Right ventricle myocardium inferior (tissue), 1 donor: ENCODE measurements at places on chromosomes 11 and 22.

GRCh38 chr11:73243093-73243485, 25.0 kb downstream of the P2RY2 start:
- no peak for DNase-seq

DNA sequence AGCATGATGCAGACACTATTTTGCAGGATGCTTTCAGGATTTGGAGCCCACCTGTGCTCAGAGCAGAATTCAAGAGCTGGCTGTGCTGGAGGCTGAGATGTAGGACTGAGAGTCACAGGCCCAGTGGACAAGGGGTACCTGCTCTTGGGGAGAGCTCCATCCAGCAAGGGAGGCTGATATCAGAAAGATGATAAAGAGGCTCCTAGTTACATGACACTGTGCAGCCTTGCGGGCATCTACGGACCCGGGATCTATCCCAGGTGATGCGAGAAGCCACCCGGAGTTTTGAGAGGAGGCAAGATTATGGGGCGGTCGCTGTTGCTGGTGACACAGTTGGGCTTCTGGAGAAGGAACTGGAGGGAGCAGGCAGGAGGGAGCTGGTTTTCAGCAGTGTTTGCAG, 579.0 kb downstream of the TBC1D22A start:
- DNase-seq, result no peak

DNA sequence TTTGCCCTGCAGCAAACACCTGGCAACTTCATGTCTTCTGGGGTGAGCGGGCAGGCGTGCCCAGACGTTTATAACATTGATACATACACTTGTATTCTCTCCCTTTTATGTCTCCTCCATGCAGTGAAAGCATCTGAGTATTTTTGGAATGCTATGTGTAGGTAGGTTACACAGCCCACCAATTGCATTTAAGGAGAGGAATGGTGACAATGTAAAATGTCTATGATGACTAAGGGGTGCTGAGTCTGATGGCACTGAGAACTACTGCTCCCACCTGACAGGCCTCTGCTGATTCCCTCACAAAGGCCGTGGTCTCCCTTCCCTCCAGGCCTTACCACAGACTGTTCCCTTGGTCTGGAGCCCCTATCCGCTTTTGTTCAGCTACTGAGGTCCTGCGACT, 22.9 kb upstream of the RASL10A start:
- DNase-seq, result no peak

- no peak for DNase-seq
Observed at GRCh38 chr22:33579448-33580093, 340.7 kb downstream of the LARGE1 start.

DNA sequence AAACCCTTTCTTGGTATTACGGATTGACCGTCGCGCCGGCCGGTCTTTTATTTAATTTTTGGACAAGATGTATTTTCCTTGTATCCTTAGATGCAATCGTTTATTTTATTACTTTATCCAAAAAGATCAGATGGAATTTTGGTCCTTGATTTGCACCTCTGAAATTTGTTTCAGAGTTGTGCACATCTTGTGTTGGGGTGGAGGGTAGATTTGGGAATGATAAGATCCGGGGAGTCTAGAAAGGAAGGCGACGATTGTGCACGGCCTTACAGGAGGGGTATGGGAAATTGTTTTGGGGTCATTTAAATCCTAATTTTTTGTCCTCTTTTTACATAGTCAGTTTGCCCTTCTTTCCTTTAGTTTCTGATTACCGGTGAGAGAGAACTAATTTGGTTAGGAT, 1.4 kb downstream of the KDM2A start:
- DNase-seq, result no peak

GRCh38 chr11:69695581-69695980, 8.2 kb downstream of the FGF19 start:
- DNase-seq, result no peak

DNA sequence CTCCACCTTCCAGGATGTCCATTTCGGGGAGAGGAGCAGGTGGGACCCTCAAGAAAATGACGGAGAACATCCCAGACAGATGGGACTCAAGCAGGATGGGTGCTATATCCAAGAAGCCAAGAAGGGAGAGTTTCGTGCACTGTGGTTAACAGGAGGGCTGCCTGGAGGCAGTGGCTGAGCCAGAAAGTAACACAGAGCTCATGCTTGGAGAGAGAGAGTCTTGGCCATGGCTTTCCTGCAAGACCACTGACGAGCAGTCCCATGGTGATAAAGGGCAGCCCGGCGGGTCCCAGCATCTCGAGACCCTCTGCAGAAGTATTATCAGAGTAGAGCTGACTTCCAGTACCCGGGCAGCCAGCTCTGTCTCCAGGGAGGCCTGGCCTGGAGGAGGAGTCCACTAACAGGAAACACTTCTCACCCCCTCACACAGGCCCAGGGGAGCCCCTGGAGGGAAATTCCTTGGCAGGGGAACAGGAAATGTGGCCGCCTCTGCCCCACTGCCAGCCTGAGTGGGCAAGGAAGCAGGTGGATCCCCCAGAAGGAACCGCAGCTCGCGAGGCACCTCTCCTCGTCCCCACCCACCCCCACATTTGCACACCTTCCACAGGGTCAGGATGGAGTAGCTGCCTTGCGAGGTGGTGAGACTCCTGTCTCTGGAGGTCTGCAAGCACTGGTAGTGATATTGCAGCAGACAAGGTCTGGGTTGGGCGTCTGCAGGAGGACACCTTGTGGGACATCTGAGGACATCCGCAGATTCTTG, 32.2 kb downstream of the CYTH4 start:
- peak; percentile 37 for DNase-seq

- DNase-seq, result no peak
Observed at GRCh38 chr22:17477391-17477833, 85.9 kb upstream of the SLC25A18 start.

- DNase-seq, result no peak
Observed at GRCh38 chr11:121318848-121319834, 26.6 kb downstream of the SC5D start.

- DNase-seq, result no peak
Observed at GRCh38 chr11:1453611-1454034, 33.0 kb downstream of the MOB2 start.

- no peak for DNase-seq
Observed at GRCh38 chr11:116449522-116449921, 323.3 kb downstream of the BUD13 start.

GRCh38 chr22:28833276-28833923, 33.0 kb upstream of the XBP1 start:
- DNase-seq, result no peak

GRCh38 chr11:33933602-33934001, 41.7 kb upstream of the LMO2 start:
- DNase-seq, result no peak

DNA sequence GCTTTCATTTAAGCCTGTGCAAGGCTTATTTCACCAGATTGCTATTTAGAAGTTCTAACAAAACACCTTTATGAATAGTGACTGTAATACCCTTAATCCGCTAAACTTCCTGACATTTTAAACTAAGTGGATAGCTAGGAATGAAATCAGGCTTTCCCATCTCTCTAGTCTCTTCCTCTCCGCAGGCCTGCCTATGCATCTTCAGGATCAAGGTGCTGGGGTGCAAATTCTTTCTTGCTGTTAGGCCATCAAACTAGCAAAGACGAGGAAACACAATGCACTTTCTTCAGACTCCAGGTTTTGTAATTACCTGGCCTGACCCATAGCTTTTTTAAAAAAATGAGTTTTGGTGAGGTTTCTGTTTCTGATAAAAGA, 149.4 kb downstream of the DBX1 start:
- DNase-seq, result no peak

GRCh38 chr11:66721939-66722338, 7.1 kb downstream of the SPTBN2 start:
- DNase-seq, result no peak

DNA sequence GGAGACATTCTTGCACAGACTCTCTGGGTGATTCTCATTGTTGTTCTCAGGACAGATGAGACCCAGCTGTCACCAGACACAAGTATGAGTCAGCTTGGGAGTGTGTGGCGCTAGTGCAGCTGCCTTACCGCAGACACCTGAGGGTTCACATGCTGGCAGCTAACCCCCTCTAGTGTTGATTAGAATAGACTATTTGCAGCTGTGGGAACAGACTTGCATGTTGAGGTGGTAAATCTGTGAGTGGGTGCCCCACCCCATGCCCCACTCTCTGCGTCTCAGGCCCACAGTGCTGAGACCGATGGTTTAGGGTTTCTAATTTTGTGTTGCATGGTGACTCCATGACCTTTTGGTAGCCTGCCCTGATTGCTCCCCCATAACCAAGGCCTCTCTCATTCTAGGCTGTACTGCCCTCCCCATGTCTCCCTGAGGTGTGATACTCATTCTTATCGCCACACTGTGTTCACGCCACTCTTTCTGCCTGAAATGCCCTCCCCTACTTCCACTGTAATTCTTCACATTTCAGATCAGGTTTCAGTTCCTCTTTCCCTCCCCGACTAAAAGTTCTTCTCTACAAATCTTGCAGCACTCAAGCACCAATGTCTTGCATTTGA, 73.7 kb upstream of the KIRREL3 start:
- no peak for DNase-seq

DNA sequence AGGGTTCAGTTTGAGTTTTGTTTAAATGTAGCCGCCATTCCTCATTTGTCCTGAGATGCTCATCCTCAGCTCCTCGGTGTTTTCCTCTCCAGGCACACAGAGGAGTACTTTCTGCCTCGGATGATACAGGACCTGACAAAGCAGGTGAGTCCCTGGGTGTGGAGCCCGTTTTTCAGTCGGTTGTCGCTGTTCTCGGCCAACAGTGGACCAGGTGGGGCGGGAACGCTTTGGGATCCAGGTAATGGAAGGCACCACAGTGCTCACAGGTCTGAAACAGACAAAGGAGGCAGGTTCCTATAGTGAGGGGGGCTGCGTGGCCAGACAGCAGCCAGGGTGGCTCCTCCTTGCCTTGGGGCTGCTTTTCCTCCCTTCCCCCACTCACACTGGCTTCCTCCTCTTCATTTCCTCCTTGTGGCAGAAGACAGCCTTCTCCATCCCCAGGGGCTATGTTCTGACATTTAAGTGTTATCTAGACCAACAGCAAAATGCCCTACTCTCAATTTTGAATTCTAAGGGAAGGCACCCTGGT, 19.4 kb downstream of the NADSYN1 start:
- DNase-seq, result peak; percentile 35

DNA sequence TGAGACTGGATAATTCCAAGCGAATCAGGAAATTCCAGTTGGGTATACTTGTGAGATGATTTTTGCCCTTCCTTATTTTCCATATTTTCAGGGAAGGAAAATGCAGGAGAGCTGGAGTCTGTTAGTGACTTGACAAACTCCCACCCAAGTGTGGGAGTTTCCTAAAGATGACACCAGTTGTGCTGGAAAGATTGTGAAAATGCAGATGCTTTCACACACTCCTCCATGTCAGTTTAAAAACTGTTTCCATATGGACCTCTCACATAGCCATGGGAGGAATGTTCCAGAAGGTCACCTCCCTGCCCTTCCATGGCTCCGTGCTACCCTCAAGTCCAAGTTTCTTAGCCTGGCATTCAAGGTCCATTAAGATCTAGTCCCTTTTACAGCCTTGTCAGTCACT, 350.7 kb upstream of the NARS2 start:
- DNase-seq, result no peak

- DNase-seq, result no peak
Observed at GRCh38 chr11:20259506-20259905, 99.2 kb upstream of the DBX1 start.

DNA sequence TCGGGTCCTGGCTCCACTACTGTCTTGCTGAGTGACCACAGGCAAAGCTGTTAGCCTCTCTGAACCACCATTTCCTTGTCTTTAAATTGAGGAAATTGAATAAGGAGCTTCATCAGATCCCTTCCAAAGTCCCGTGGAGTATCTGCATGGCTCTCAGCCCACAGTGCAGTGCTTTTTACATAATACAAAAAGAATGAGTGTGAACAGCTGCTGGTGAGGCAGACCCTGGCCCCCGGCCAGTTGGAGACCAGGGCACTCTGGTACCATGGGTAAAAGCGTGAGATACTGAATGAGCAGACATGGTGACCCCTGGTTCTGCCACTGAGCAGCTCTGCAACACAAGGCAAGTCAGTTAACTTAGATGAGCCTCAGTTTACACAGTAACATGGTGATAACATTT, 86.8 kb downstream of the GALNT18 start:
- DNase-seq, result no peak

DNA sequence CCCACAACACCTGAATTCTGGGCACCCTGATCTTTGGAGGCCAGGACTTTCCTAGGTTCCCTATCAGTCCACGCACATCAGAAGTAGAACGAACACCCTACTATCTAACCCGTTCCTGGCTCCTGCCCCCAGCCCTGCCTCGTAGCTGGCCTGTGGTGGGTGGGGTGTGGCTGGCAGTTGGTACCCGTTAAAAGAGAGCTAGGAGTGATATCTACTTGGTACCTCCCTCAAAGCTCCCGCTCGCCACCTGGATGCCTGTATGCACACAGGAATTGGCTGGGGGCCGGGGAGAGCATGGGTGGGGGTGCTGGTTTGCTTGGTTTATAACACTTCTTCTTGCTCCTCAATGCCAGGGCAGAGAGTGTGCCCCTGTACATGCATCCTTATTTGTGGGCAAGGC, 14.0 kb upstream of the NECTIN1 start:
- no peak for DNase-seq

GRCh38 chr11:62669420-62670161, 1.9 kb upstream of the UQCC3 start:
- DNase-seq, result no peak

- DNase-seq, result no peak
Observed at GRCh38 chr22:47207846-47208554, 445.6 kb downstream of the TBC1D22A start.

DNA sequence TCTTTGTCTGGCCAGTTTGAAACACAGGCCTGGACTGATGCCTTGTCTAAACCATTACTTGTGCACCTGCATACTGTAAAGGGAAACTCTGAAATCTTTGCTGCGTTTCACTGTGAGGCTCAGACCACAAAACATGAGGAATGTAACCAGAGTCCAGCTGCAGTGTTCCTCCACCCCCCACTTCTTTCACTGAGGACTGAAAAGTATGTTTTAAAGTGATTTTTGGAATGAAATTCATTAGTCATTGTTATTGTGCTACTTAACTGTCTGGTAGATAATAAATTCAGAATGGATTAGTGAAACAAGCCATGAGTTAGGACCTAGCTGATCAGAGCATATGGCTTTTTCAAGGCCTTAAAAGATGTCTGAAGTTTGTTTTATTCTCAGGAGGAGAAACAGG, 181.2 kb downstream of the WNT11 start:
- no peak for DNase-seq

DNA sequence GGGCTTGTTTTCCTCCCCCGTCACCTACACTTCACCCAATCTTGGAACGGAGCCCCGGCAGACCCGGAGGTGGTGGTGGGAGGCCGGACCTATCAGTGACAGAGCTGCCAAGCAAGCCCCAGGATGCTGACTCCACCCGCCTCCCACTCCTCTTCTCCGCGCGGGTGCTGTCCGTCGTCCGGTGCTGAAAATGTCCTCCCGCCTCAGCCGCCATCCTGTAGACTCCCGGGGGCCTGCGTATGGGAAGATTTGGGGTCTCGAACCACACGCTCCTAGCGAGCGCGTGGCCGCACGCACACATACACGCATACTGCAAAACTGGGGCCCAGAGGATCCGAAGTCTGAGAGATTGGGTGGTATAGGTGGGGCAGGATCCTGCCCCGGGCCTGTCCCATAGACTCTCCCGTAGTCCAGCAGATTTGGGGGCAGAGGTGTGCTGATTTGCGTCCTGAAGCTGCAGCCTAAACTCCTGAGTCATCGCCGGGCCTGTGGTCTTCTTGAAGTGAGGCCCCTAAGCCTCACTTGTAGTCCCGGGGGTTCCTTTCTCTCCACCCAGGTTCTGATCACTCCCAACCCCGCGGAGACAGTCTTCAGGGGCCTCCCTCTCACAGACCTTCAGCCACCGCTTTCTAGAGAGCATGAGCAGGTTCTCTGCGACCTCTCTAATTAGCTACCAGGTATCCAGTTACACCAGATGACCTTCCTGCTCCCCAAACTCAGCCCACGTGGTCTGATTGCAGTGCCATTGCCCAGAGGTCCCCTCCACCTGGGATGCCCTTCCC, 796 bp upstream of the YIF1A start:
- DNase-seq, result peak; percentile 86
